ENCODE measurements at places on chromosomes 12 and 14.

- DNase-seq = no peak
Measured at GRCh38 chr12:105064564-105065178, 19.6 kb downstream of the ALDH1L2 start.

GRCh38 chr12:76422543-76423438, 74.6 kb upstream of the BBS10 start:
- DNase-seq = no peak

- no peak for DNase-seq
Measured at GRCh38 chr12:114011711-114012110, 45.6 kb upstream of the RBM19 start.

- no peak for DNase-seq
Measured at GRCh38 chr14:101500681-101501080, 60.6 kb upstream of the DIO3 start.

DNA sequence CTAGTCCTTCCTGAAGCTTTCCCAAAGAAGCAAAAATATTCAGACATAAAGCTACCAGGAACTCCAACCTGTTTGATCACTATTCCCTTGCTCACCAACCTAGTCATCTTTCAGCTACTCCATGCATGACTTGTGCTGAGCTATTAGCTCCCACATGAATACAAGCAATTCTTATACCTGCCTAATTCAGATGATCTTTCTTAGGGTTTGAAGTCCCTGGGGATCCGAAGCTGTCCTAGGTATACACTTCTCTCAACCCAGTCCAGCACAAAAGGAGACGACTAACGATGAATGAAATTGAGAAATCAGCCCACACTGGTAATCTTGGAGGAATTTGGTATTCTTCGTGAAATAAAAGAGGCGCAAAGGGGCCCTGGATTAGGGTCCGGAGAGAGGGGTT, 631 bp upstream of the PTGR2 start:
- DNase-seq = no peak

DNA sequence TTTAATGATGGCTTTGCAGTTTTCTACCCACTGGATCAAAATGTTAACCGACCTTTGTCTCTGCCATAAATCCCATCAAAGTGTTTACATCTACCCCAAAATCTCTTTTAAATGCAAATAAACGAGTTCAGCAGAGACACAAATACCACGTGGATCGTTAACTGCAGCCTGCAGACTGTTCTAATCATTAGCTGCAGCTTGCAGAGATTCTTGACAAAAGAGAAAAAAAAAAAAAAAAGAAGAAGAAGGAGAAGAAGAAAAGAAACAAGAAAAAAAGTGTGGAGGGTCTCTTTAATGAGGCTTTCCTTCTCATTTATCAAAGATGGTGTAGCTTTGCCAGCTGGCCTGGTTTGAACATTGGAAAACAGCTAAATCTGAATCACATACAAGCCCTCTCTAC, 275.7 kb downstream of the NEDD1 start:
- no peak for DNase-seq
